ENCODE measurements at places on chromosomes 5 and 9. TPM values are rescaled to one million over a fixed set of nuclear protein-coding genes. Genes with fewer than 3 reads are reported as not detected.

DNA sequence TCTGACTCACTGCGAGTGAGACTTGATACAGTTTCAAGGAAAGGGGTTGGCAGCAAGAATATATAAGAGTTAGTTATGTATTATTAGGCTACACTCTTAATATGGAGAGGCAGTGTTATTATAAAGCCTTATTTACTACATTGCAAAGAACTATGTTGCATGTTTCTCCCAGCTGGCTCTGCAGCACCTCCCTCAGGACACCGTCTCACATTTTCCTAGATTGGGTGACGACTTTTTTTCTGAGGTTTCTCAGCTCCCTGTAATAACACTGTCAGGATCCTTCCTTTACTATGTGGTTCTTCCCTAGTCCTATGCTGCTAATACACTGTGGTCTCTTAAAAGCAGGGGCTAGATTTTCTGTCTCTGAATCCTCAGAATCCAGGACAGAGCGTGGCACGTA is 153.7 kb downstream of the INSYN2B start:
- DNase-seq: no peak

DNA sequence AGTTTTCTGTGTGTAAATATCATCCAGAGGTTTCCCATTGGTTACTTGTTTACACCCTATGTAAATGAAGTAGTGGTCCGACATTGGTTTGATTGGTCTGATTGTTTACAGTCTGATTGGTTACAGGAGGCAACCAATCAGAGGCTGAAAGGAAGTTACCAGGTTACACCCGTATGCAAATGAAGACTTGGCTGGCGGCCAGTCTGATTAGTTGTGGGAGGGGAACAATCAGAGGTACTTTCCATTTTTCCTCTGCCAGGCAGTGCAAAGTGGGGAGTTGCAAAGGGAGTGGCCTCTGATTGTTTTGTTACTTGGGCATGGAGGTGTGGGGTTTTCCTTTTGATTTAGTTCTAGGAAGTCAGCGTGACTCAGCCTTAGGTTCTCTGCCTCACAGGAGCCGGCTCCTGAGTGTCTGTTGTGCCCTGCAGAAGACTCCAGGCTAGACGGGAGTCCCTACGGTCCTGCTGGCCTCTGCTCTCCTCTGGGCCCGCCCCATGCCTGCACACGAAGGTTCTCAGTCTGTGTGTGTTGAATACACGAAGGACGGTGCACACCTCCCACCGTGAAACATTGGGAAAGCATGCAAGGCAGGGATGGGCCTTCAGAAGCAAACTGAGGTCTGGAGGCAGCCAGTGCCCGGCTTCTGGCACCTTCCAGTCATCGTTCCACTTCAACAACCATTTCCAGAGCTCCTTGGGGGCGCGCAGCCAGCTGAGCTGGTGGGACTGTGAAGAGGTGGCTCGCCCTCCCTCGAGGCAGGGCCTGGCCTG is 42.9 kb downstream of the OLFM1 start:
- no peak for DNase-seq

Gene GOLM1
- polyA plus RNA-seq: 46.0 TPM

GRCh38 chr5:179264053-179264782 is 81.0 kb downstream of the ADAMTS2 start:
- DNase-seq: no peak

DNA sequence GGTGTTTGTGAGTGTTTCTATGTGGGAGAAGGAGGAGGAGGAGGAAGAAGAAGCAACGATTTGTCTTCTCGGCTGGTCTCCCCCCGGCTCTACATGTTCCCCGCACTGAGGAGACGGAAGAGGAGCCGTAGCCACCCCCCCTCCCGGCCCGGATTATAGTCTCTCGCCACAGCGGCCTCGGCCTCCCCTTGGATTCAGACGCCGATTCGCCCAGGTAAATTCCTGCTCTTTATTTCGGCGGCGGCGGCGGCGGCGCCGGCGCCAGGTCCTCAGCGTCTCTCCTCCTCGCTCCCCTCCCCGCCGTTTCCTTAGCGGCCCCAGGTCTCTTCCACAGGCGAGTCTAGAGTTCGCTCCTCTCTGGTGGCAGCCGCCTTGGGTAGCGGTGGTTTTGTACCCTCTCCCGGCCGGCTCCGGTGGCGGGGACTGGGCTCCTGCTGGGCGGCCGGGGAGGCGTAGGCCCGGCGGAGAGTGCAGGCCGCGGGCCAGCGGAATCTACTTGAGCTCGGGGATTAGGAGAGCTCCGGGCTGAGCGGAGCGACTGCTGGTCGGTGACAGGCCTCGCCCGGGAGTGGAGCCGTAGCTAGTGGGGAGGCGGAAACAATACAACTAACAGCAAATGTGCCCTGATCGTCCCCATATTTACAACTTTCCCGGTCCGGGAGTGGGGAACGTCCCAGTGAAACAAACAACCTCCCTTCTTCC is 547 bp downstream of the NIPBL start:
- peak; percentile 56 for DNase-seq

DNA sequence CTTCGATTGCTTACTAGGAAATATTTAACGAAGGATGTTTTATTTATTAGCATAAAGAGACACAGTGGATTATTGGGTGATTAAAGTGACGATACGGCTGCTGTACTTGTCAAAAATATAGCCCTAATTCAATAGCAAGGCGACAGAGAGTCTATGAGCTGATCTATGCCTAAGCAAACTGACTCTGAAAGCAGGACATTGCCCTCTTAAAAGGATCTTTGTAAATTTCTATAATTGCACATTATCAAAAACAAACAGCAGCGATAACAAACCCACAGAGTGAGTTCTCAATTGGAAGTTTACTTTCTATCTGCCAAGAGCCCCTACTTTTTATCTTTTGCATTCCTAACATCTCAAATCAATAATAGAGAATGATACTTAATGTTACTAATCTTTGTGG is 31.4 kb downstream of the TLX3 start:
- no peak for DNase-seq

Gene GABRA6
- not detected for polyA plus RNA-seq

DNA sequence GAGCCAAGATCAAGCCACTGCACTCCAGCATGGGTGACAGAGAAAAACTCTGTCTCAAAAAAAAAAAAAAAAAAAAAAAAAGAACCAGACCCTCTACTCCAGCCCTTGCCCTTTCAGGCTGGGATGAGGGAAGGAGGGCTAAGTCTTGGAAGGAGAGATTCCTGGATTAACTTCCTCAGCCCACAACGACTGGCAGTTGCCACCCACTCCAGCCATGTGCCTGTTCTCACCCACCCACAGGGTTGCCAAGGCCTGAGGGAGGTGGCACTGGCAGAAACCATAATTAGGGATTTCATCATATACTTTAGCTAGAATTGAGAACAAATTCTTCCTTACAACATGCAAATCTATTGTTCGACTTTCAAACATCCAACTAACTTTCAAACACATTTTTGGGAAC is 87.8 kb upstream of the SLC30A5 start:
- DNase-seq: no peak

- DNase-seq: peak; percentile 73
Measured at GRCh38 chr5:57724836-57725235, 242.2 kb upstream of the ACTBL2 start.

Gene SURF6
- polyA plus RNA-seq: 12.8 TPM

Gene KIF4B
- 0.03 TPM for polyA plus RNA-seq

Gene NUTM2G
- not detected for polyA plus RNA-seq

DNA sequence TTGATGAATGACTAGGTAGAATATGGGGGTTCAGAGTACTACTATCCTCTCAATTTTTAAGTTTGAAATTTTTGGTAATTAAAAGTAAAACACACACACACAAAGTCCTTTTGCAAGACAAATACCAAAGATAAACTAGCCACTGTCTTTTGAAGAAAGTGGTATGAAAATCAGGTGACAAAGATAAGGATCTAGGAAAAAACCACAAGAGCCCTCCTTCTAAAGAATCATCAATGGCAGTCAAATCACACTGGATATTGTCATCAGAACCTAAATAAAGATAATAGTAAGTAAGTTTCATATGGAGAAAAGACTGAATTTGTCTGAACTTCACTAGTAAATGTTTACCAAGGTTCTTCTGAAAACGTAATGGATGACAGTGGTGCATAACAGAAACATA is 30.5 kb upstream of the HK3 start:
- DNase-seq: no peak

Data from IMR-90 (cell line).